ENCODE measurements at places on chromosomes 11 and 22. TPM values are rescaled to one million over a fixed set of nuclear protein-coding genes. Genes with fewer than 3 reads are reported as not detected.
A peak's percentile ranks its signal among the peaks of the same experiment; 100 is the strongest.

- no peak overlapping the region for H3K4me3 ChIP-seq
- DNase-seq: no peak
- H3K27me3 ChIP-seq: no peaks in the 10 kb centered on the region
- no peaks in the 10 kb centered on the region for H3K4me1 ChIP-seq
- H3K36me3 ChIP-seq: no peaks in the 10 kb centered on the region
These were observed 180.5 kb downstream of the C11orf91 start for GRCh38 chr11:33520112-33520511.

DNA sequence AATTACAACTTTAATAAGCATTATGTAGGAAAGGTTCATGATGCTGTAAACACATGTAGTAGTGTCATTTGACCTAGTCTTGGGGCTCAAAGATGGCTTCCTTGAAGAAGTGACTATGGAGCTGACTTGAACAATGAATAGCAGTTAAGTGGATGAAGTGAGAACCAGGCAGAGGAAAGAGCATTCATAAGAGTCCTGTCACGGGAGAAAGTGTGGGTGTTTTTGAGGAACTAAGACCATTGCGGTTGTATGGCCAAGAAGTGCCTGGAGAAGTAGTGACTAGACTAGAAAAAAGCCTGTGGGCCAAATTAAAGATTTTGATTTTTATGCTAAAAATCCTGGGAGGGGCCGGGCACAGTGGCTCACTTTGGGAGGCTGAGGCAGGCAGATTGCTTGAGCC, 7.2 kb upstream of the IL18BP start:
- H3K4me3 ChIP-seq: no peak overlapping the region
- H3K36me3 ChIP-seq: peaks cover 18% of the 10 kb centered on the region
- DNase-seq: no peak
- H3K27me3 ChIP-seq: no peaks in the 10 kb centered on the region
- no peak overlapping the region for H3K27ac ChIP-seq

GRCh38 chr11:3722100-3722499, 50.9 kb upstream of the CHRNA10 start:
- no peak overlapping the region for H3K4me3 ChIP-seq
- H3K27ac ChIP-seq: no peak overlapping the region
- no peaks in the 10 kb centered on the region for H3K27me3 ChIP-seq
- H3K36me3 ChIP-seq: peaks cover 57% of the 10 kb centered on the region

DNA sequence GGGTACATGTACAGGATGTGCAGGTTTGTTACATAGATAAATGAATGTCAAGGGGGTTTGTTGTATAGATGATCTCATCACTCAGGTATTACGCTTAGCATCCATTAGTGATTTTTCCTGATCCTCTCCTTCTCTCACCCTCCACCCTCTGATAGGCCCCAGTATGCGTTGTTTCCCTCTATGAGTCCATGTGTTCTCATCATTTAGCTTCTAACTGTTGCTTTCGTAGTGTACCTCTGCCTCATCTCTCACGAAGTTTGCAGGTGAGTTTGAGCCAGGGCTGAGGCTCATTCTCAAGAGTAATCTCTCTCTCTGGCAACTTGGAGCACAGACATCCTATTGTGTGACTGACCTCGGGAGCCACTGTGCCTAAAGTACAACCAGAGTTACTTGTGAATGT, 4.7 kb upstream of the HBE1 start:
- H3K27me3 ChIP-seq: no peaks in the 10 kb centered on the region
- no peak overlapping the region for H3K4me3 ChIP-seq
- H3K36me3 ChIP-seq: no peaks in the 10 kb centered on the region
- DNase-seq: no peak
- no peaks in the 10 kb centered on the region for H3K4me1 ChIP-seq

EHD1 gene
- total RNA-seq: 102 TPM

- H3K4me3 ChIP-seq: no peak overlapping the region
- H3K27ac ChIP-seq: no peak overlapping the region
- H3K4me1 ChIP-seq: no peaks in the 10 kb centered on the region
These were observed 75.6 kb upstream of the MYOD1 start for GRCh38 chr11:17643506-17644405.

MIOX gene
- total RNA-seq: not detected

GRCh38 chr11:27545946-27546345, 39.4 kb upstream of the LIN7C start:
- H3K36me3 ChIP-seq: no peaks in the 10 kb centered on the region
- H3K27ac ChIP-seq: no peak overlapping the region
- H3K4me1 ChIP-seq: no peaks in the 10 kb centered on the region
- no peak overlapping the region for H3K4me3 ChIP-seq
- no peaks in the 10 kb centered on the region for H3K27me3 ChIP-seq

DNA sequence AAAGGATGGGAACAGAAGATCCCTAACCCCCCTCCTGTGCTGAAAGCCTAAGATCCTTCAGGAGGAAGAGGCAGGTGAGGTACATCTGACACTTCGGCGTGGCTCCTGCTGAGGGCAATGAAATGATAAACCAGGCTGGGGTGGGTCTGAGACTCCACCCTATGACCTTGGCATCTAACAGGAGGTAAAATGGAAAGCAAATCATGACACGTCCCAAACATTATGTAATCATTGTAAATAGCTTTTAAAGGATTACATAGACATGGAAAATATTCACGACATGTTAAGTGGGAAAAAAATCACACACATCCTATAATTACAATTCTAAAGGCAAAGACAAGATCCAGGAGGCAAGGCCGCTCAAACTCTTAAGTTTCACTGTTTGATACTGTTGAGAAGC, 70.5 kb downstream of the LINC01488 start:
- no peak overlapping the region for H3K4me3 ChIP-seq
- no peaks in the 10 kb centered on the region for H3K27me3 ChIP-seq
- no peak overlapping the region for H3K27ac ChIP-seq
- no peak for DNase-seq

DNA sequence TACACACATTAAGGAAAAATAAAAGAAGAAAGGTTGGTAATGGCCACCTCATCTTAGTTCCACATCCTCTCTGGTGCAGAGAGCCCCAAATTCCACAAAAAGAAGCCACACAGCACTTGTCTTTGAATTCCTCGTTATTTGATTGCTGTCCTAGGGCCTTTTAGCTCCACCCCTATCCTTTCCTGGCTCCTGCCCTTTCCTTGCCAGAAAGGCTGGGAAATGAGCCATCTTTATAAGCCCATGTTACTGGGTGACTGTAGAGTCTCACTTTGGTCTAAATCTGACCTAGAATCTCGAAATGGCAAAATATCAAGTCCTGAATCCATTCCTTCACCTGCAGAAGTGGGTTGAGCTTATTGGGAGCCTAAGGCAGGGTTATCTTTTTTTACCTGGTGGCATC, 4.3 kb upstream of the TMEM132A start:
- H3K4me3 ChIP-seq: no peak overlapping the region
- peaks cover 11% of the 10 kb centered on the region for H3K27me3 ChIP-seq
- no peak overlapping the region for H3K27ac ChIP-seq
- peaks cover 39% of the 10 kb centered on the region for H3K36me3 ChIP-seq
- H3K4me1 ChIP-seq: peaks cover 25% of the 10 kb centered on the region

MAPK8IP1 gene
- total RNA-seq: 1.1 TPM

DNA sequence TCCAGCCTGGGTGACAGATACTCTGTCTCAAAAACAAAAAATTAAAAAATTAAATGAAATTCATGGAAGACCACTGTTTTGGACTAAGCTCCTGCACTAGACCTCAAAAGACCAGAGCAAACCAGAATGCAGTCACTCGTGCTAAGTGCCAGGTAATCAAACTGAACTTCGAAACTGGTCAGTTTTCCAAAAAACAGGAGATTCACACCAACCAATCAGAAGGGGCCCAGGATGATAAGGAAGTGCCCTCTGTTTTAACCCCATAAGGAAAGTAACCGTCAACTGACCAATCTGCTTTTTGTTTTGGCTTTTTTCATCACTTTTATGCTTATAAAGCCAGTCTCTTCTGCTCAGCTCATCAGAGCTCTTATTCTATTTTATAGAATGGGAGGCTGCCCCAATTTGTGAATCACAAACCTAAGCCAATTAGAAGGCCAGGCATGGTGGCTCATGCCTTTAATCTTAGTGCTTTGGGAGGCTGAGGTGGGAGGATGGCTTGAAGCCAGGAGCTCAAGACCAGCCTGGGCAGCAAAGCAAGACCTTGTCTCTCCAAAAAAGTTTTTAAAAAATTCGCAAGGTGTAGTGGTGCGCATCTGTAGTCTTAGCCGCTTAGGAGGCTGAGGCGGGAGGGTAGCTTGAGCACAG, 10.1 kb upstream of the TOP3B start:
- H3K4me1 ChIP-seq: no peaks in the 10 kb centered on the region
- no peak overlapping the region for H3K4me3 ChIP-seq
- peaks cover 2% of the 10 kb centered on the region for H3K27me3 ChIP-seq
- no peaks in the 10 kb centered on the region for H3K36me3 ChIP-seq
- H3K27ac ChIP-seq: no peak overlapping the region
- DNase-seq: no peak

CHRDL2 gene
- total RNA-seq: not detected

GRCh38 chr11:18063862-18064434, 17.9 kb upstream of the TPH1 start:
- no peak for DNase-seq
- no peak overlapping the region for H3K4me3 ChIP-seq
- H3K36me3 ChIP-seq: no peaks in the 10 kb centered on the region
- no peaks in the 10 kb centered on the region for H3K27me3 ChIP-seq
- H3K4me1 ChIP-seq: no peaks in the 10 kb centered on the region

GRCh38 chr11:64015935-64016845, 19.5 kb upstream of the FLRT1 start:
- no peaks in the 10 kb centered on the region for H3K27me3 ChIP-seq
- H3K4me3 ChIP-seq: no peak overlapping the region
- no peak for DNase-seq

- H3K4me1 ChIP-seq: no peaks in the 10 kb centered on the region
- DNase-seq: no peak
These were observed 449.7 kb upstream of the DDI1 start for GRCh38 chr11:103586756-103587155.

DNA sequence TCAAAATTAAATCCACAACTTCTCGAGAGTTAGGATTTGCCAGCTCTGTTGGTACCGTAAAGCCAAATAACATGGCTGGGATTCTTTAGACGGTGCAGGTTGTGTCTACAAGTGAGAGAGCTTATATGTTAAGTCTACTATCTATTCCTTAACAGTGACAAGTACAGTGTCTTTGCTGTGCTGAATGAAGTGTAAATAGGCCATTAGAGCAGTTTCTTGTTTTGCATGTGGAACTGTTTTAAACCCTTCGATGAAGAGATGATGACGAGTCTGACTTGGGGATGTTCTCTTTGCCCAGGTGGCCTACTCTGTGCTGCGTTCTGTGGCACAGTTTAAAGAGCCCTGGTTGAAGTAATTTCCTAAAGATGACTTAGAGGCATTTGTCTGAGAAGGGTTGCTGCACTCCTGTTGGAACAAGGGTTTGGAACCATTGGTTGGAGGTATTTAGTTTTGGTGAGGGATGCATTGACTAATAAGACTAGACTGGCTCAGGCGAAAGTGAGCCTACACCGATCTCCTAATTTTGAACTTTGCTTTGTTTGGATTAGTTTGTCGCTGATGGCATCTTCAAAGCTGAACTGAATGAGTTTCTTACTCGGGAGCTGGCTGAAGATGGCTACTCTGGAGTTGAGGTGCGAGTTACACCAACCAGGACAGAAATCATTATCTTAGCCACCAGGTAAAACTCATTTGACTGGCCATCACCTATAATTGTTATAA, 988 bp downstream of the RPS3 start:
- no peaks in the 10 kb centered on the region for H3K27me3 ChIP-seq

LARGE2 gene
- total RNA-seq: 2.6 TPM

- peaks cover 12% of the 10 kb centered on the region for H3K27me3 ChIP-seq
- H3K4me3 ChIP-seq: no peak overlapping the region
- H3K36me3 ChIP-seq: no peaks in the 10 kb centered on the region
- no peak overlapping the region for H3K27ac ChIP-seq
- no peak for DNase-seq
These were observed 53.2 kb downstream of the GRIK4 start for GRCh38 chr11:120564573-120565311.

OR2AG2 gene
- not detected for total RNA-seq

IGF2 gene
- 3.3 TPM for total RNA-seq

DNA sequence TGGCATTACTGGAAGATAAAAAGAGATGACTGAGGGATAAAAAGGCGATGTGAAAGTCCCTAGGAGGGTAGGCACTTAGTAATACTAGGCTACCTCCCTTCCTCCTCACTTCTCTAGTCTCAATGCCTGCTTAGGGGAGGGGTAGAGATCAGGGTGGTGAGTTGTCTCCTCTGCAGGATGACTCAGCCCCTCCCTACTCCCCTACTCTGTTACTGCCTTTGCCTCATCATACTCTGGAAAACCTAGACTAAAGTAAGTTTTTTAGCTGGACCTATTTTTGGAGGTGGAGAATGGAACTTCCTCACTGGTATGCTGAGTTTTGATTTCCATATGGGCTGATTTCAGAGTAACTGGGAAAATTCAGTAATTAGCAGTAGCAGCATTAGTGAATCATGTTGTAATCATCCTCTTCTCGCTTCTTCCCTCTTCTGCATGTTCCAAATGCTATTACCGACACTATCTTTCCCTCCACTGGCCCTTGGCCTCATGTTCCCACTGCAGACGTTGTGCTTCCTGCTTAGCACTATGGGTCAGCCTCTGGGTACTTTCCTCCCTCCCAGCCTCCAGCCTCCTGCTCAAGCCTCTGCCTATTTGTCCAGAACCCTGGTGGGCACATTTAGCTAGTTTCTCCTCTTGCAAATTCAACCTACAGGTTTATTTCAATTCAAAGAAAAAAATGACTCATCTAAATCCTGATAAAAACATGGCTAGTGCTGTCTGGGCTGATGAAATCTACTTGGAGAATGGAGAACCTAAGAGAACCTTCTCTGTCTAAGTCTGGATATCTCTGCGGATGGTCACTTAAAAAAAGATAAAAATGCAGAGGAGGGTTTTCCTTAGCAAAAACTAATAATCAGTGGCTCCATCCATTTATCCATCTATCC, 281.7 kb downstream of the ST3GAL4 start:
- no peak overlapping the region for H3K4me3 ChIP-seq
- DNase-seq: no peak
- no peak overlapping the region for H3K27ac ChIP-seq
- no peaks in the 10 kb centered on the region for H3K36me3 ChIP-seq
- no peaks in the 10 kb centered on the region for H3K27me3 ChIP-seq

- no peak overlapping the region for H3K27ac ChIP-seq
- no peaks in the 10 kb centered on the region for H3K4me1 ChIP-seq
- H3K27me3 ChIP-seq: no peaks in the 10 kb centered on the region
- no peak for DNase-seq
These were observed 14.6 kb downstream of the KCNJ1 start for GRCh38 chr11:128852327-128853023.

GRCh38 chr11:57480409-57481137, 20.2 kb downstream of the RTN4RL2 start:
- DNase-seq: peak; percentile 34
- no peaks in the 10 kb centered on the region for H3K36me3 ChIP-seq
- H3K27me3 ChIP-seq: no peaks in the 10 kb centered on the region
- H3K4me3 ChIP-seq: no peak overlapping the region
- H3K27ac ChIP-seq: no peak overlapping the region

GRCh38 chr11:6747097-6747668, 24.6 kb downstream of the OR2AG2 start:
- peak overlapping the region; percentile 73 for H3K4me3 ChIP-seq
- peak overlapping the region; percentile 64 for H3K27ac ChIP-seq
- no peaks in the 10 kb centered on the region for H3K36me3 ChIP-seq
- no peak for DNase-seq

GSTT4 gene
- total RNA-seq: not detected

ROBO4 gene
- total RNA-seq: not detected

- H3K27ac ChIP-seq: no peak overlapping the region
- H3K4me1 ChIP-seq: peaks cover 13% of the 10 kb centered on the region
- no peaks in the 10 kb centered on the region for H3K27me3 ChIP-seq
- H3K36me3 ChIP-seq: no peaks in the 10 kb centered on the region
- no peak for DNase-seq
These were observed 2.8 kb upstream of the USP2 start for GRCh38 chr11:119384332-119384731.

MYO7A gene
- 0.31 TPM for total RNA-seq

Measured in CD8-positive, alpha-beta memory T cell (primary cell).